Aorta (tissue), 5 donors: ENCODE measurements at places on chromosomes 7 and 10.

GRCh38 chr10:103086261-103086660 is 106.8 kb downstream of the NT5C2 start:
- DNase-seq: no peak

DNA sequence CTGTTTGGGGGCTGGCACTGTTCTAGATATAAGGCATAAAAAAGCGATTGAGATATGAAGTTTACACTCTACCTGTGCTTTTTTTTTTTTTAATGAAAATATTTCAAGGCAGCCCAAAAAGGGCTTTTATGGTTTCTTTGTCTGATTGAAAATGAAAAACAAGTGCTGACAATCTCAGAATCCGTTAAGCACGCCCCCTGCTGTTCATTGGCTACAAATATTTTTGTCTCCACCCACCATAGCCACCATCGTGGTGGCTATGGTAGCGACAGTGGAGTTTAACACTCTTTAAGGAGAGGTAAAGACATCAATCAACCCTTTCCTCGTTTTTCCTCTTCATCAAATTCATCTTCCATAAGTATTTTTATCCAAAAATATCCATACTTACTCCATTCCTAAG is 94.2 kb downstream of the CD36 start:
- no peak for DNase-seq

- DNase-seq: no peak
Measured at GRCh38 chr10:77339166-77339565, 298.4 kb downstream of the KCNMA1 start.

- DNase-seq: peak; percentile 70
Measured at GRCh38 chr7:157011333-157012112, 1.1 kb upstream of the MNX1 start.

GRCh38 chr7:6392712-6393666 is 54.8 kb downstream of the DAGLB start:
- DNase-seq: peak; percentile 74

GRCh38 chr10:46042527-46042926 is 3.5 kb downstream of the MSMB start:
- no peak for DNase-seq

DNA sequence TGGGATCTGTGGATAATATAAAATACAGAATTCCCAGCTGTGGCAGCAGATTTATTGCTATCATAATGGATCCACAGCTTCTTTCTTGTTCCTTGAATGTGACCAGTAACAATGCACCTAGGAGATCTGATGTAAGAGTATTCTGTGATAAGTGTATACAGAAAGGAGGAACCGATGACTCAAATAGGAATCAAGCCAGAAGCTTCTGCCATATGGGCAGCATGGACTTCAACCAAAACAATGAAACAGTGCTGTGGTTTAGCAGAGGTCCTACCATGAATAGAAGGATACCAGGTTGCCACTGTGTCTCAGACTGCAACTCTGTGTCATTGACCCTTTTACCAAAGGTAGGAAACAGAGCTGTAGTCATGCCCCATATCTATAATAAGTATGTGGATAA is 81.8 kb downstream of the PTPRZ1 start:
- no peak for DNase-seq

- no peak for DNase-seq
Measured at GRCh38 chr7:150731916-150732315, 5.3 kb upstream of the GIMAP5 start.

- no peak for DNase-seq
Measured at GRCh38 chr10:80472234-80473095, 18.4 kb downstream of the TSPAN14 start.

GRCh38 chr7:132321387-132321786 is 254.9 kb downstream of the PLXNA4 start:
- DNase-seq: no peak

DNA sequence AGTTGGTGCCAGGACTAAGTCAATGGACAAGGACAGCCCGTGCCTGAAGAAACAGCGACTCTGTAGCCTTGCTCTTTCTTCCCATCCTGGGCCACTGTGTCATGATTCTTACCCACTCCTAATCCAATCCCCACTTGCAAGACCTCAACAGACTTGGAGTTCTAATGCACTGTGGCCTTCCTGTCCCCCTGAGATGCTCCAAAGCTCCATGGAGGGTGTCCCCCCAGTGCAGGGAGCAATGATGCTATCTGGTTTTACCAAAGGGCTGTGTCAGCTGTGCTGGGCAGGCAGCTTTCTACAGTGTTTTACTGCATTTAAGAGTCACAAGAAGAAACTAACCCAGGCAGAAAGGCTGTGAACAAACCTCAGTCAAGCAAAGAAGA is 108.1 kb downstream of the PRKAG2 start:
- no peak for DNase-seq

DNA sequence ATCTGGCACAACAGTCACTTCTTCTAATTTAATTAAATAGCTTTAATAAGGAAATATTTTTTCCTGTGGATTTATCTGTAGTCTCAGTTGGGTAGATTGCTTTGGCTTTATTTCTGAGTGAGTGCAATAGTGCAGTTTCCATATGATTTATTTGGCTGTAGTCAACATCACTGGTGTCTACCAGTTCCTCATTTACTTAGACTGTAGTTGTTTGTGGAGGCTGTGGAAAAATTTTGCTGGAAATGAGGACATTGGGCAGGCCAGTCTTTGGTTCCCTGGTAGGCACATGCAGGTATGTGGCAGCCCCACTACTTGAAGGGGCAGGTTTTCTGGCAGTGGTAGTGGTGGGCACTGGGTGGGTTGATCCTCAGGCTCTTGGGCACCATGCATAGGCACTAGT is 15.5 kb downstream of the TAS2R40 start:
- DNase-seq: no peak

GRCh38 chr7:101922631-101923601 is 105.5 kb downstream of the CUX1 start:
- DNase-seq: peak; percentile 75

GRCh38 chr7:128836729-128837348 is 6.6 kb downstream of the FLNC start:
- DNase-seq: no peak

- DNase-seq: no peak
Measured at GRCh38 chr10:82968533-82968932, 1093.5 kb downstream of the NRG3 start.

- no peak for DNase-seq
Measured at GRCh38 chr7:114932991-114933390, 11.1 kb downstream of the MDFIC start.

GRCh38 chr7:41967156-41967555 is 264.3 kb upstream of the INHBA start:
- no peak for DNase-seq

DNA sequence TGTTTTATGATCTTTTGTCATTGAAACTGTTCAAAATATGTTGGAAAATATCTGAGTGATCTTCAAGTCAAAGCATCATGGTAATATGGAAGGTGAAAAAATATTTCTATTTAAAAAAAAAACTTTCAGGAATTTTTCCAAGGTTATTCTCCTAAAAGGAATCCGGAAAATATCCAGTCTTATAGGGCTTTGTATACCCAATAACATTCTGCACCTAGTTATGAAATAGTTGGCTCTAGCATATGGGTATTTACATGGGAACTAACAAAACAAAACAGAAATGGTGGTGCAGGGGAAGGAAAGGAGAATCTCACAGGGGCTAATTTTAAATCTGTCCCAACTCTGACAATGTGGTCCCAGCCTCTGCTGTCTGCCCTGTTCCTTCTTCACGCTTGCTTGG is 167.1 kb upstream of the RHEB start:
- no peak for DNase-seq

DNA sequence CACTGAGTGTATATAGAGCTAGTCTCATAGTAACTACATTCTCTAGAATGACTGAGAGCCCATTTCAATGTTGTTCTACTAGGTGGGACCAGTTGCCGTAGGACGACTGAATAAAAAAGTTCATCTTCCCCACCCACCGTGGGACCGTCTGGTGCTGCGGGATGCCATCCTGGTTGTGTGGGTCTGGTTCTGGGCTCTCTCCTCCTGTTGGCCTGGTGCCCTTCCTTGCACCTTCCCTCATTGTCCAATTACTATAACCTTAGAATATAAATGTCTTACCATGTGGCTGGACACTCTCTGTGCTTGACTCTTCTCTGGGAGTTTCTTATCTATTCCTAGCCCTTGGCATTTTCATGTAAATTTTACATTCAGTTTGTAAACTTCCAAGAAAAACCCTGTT is 344.4 kb downstream of the TCERG1L start:
- no peak for DNase-seq

DNA sequence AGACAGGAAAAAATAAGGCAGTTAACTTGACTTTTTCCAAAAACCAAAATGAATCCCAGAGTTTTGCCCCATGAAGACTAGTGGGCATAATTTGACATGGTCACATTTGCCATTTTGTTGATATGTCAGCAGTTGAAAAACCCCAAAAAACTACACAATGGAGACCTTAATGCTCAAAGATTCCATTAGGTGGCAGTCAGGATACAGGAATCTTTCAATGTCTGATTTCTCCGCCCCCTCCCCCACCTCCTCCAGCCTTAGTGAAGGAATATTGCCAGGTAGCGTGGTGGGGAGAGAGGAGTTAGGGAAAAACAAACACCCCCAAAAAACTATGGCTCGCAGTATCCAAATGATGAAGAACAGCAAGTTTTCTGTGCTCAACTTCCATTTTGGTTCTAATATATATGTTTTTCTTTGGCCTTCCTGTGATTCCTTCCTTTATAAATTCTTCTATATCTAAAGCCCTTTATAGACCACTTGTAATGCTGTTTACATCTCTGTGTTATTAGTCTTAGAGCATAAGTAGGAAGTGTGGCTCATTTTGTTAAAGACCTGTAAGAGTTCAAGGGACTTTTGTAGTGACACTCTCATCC is 6.7 kb upstream of the SMNDC1 start:
- DNase-seq: no peak

- DNase-seq: no peak
Measured at GRCh38 chr7:158772916-158773315, 56.4 kb downstream of the ESYT2 start.

DNA sequence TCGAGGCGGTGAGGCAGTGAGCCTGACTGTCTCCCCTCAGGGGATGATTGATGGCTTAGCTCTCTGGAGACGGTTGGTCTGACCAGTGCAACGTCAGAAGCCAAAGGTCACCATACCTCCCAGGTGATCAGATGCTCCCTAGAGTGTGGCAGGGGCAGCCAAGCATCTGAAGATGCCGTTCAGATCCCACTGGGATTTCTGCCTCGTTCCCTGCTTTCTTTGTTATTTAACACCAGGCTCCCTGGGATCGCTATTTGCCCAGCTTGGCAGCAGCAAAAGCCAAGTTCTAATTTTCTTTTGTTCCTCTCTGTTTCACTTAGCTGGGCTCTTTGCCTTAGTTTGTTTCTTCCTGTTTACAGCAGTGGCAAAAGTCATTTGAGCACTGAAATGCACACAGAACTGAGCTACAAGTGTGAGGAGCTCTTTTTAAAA is 53.5 kb upstream of the SVIL start:
- no peak for DNase-seq

DNA sequence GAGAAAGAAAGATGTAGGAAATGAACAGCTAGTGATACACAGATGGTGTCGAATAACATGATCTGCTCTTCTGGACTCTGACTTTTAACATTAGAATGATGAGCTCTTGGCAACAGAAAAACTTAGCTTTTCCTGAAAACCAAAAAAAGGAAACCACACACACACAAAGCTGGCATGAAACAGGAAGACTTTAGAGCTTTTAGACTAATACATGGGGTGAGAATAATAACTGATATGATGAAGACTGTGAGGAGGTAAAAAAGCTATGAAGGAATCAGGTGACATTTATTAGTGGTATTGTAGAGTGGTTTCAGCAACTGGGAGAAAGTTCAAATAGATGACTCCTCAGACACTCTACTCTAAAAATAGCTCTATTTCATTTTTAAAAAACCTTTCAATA is 491.9 kb downstream of the PARD3 start:
- DNase-seq: no peak

- DNase-seq: no peak
Measured at GRCh38 chr10:8289186-8289924, 234.9 kb downstream of the GATA3 start.

DNA sequence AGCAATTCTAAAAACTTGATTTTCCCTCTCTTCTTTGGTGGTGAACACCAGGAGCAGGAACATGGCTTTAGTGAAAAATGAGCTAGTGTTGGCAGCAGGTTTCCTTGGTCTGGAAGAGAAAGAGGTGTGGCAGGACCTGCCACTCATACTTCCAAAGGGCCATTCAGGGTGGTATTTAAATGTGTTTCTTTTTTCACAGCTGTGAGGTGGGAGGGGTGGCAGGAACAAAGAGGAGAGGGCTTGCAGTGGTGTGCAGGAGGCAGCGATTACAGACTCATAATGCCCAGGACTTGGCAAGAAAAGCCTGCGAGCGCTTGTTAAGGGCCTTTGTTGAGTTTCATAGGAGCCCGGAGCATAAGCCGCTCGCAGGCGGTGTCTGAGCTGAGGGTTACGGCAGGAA is 36.8 kb downstream of the WIPF3 start:
- DNase-seq: no peak

GRCh38 chr7:108014215-108014614 is 11.3 kb upstream of the LAMB1 start:
- no peak for DNase-seq

GRCh38 chr10:12388671-12389070 is 39.3 kb downstream of the CAMK1D start:
- DNase-seq: peak; percentile 65

- no peak for DNase-seq
Measured at GRCh38 chr7:47405286-47405904, 176.5 kb downstream of the TNS3 start.

- no peak for DNase-seq
Measured at GRCh38 chr10:77604941-77605351, 32.7 kb downstream of the KCNMA1 start.

DNA sequence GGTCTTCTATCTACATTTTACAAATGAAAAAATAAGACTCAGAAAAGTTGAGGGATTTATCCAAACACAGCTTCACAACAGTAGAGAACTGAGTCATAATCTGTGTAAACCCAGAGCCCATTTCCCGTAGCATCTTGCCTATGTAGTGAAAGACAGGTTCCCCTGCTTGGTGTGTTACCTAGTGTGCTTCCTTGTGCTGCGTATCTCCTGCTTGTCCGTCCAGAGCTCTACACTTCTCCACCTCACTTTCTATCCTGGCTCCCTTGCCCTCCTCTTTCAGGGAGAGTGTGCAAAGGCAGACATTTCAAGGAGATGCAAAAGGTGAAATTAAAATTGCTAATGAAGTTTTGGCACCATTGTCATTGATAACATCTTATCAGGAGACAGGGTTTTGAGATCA is 1.4 kb upstream of the ASNS start:
- no peak for DNase-seq

- no peak for DNase-seq
Measured at GRCh38 chr7:22460363-22460988, 39.5 kb downstream of the STEAP1B start.

GRCh38 chr10:46543466-46544377 is 12.7 kb downstream of the GPRIN2 start:
- DNase-seq: peak; percentile 45

GRCh38 chr10:104622598-104623209 is 18.4 kb upstream of the SORCS3 start:
- no peak for DNase-seq

DNA sequence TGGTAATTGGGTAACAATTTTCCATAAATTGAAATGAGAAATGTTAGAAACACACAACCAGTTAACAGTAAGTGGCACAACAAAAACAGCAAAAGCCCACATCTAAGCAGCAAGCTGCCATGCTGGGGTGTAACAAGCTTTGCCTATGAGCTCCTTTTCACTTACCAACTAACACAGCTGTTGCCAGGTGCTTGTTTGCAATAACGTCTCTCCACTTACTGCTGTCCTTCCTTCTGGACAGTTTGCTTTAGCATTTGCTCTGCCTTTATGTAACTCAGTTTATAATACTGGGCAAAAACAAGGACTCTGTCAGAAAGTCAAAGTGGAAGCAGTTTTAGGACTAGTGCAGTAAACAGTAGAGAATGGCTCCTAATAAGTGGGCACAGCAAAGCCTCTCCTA is 740.9 kb downstream of the POM121L12 start:
- DNase-seq: no peak
